Stimulated activated CD4-positive, alpha-beta T cell treated with anti-CD3 and anti-CD28 coated beads, Interleukin-4, amount 100 ng/mL, for 24 hours (primary cell): ENCODE measurements at places on chromosomes 12 and 14.

- no peak for DNase-seq
These were observed 86.9 kb downstream of the DACT1 start for GRCh38 chr14:58724702-58725101.

GRCh38 chr14:24873551-24873950, 176.4 kb downstream of the STXBP6 start:
- no peak for DNase-seq

GRCh38 chr12:124655698-124656516, 88.5 kb upstream of the NCOR2 start:
- no peak for DNase-seq

DNA sequence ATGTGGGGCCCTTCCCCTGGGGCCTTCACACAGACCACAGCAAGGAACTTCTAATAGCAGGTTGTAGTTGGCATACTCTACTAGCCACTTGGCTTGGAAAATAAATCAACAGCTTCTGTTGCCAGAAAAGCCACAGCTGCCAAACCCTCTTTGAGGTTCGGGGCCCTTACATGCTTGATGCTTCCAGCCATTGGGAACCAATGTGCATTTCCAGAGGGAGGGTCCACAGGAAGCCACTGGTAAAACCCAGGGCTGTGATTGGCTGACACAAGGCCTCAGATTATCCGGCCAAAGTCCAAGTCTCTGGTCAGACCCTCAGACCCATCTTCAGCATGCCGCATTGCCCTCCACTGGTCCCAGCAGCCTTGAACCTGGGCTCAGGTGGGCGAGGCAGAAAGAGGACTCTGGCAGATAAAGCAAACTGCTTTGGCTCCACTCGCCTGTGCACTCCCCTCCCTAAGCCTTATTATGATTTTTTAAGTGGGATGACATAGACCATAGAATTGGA, 214.4 kb downstream of the BCL11B start:
- no peak for DNase-seq

DNA sequence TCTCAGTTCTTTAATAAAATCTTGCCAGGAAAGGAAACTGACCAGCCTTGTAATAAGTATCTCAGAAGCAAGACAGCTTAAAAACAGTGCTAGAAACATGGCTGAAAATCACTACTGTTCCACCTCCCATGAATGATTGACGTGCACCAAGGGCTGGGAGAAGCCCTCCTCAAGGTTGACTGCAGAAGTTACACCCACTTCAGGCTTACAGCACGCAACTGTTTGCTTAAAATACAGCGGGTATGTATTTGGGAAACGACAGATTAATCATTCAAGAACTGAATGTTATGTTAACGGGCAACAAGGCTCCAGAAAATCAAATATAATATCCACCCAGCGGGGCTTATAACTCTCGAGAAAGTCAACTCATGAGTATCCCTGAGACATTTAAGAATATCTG, 22.1 kb downstream of the PRKD1 start:
- DNase-seq = no peak

DNA sequence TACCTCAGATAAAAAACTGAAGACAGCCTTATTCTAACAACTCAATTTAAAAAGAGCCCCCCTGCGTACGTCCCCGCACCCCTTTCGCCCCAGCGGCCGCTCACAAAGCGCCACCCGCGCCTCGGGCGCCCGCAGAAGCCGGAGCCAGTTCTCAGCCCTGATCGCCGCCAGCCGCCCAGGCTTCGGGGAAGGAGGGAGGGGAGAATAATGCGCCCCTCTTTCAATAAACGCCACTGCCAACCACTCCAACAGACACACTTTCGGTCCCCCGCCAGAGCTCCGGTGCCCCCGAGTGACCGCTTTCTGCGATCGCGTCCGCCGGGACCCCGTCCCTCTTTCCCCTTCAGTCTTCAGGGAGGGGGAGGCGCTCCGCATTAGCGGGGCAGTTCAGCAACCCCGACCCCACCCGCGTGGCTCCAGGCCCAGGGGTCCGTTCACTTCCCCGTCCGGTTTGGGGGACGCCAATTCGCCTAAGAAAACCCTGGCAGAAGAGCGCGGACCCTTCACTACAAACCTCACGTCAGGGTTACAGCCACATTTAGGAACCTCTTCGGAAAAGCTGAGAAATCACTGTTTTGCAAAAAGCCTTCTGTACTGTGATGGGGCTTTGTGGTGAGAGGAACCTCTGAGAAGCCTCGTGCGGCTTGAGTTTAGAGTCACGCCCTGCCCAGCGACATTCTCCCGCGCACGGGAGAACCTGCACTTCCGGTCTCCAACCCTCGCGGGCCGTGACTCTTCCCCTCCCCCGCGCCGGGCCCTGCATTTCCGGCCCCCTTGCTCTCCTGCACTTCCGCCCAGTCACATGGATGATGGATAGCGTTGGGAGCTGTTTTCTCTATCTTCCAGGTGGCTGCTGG, 18.7 kb downstream of the FOXG1 start:
- no peak for DNase-seq
